Nephron progenitor cell (in vitro differentiated cells): ENCODE measurements at places on chromosomes 6 and 20.

DNA sequence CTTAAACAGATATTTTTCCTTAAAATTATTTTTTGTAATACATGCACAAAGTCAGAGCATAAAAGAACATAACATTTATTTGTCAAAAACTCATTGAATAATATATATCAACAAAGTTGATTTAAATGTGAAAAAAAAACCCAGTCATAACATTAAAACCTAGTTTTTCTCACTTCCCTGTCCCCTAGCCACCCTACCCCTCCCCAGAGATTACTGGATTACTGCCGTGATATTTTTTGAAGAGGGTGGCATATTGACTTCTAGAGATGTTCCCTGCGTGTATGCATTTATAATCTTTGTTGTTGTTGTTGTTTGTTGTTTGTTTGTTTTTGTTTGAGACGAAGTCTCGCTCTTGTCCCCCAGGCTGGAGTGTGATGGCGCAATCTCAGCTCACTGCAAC, 52.4 kb upstream of the ARMC2 start:
- DNase-seq: no peak

DNA sequence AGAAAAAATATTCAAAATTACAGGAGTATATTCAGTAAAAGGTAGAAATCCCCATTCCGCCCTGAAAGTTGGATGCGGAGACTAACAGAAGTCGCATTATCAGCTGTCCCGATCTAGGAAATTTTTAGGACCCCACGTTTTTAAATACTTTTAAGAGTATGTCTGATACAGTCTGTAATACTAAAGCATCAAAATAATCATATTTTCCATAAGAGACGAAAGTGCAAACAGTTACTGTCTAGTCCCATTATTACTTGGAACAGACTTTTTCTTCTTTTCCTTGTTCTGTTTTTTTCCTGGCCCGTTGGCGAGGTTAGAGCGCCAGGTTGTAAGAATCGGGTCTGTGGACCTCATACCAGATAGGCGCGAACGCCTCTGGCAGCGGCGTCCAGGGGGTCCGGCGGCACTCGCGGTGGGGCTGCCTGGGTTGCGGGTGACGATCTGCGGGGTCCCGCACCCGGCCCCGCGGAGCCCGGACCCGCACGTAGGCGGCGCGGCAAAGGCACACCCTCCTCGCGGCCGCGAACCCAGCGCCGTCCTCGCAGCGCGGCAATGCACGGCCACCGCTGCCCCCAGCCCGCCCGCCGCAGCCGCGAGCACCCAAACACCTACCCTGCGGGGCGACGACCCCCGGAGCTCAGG, 460 bp downstream of the PLAGL1 start:
- DNase-seq: no peak

GRCh38 chr20:59359906-59360725, 59.7 kb downstream of the EDN3 start:
- no peak for DNase-seq

DNA sequence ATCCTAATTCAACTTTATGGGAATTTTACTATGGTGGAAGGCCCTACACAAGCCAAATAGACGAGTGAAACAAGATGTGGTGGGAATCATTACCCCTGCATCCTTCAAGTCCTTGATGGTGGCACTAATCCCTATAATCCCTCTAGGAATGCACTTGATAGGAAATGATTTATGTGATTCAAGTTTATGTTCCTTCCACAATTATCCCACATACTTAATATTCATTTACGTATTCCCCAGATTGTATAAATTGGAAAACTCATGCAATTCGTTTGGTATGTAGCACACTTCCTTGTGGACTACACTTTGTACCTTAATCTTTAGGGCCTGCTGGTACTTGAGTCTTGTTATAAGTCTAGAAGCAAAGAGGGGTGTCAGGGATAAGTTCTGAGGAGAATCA, 40.8 kb downstream of the PKIB start:
- no peak for DNase-seq

GRCh38 chr6:141667580-141668309, 465.0 kb upstream of the GJE1 start:
- no peak for DNase-seq

GRCh38 chr6:110090876-110091275, 88.6 kb downstream of the WASF1 start:
- no peak for DNase-seq

GRCh38 chr6:26593278-26594130, 3.2 kb upstream of the ABT1 start:
- DNase-seq: no peak

DNA sequence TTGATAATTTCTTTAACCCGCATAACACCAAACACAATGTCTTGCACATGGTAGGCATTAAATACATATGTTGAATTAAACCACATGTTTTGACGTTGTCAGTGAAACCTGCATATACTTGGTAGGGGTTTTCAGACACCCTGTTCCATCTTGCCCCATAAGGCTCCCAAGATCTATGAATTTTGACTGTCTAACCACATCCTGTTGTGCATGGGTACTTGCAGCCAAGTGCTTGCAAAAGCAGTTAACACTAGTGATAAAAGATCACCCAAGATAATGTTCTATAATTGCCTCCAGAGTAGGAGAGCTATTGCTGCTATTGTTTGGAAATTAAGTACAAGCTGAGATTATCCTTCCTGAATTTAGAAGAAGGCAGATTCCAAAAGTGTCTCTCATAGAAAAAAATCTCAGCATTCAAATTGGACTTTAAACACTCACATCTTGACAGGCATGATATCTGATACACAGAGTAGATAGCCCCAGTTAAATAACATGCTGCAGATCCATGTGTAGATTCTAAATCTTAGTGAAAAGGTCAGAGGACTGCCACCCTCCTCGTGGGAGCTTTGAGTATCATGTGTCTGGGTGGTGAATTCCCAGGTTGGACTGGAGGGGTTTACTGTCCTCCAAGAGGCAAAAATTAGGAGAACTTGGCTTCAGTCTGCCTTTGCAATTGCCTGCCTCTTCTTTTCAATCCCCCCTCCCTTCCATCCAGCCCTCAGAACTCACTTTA, 25.8 kb upstream of the CCN6 start:
- no peak for DNase-seq

DNA sequence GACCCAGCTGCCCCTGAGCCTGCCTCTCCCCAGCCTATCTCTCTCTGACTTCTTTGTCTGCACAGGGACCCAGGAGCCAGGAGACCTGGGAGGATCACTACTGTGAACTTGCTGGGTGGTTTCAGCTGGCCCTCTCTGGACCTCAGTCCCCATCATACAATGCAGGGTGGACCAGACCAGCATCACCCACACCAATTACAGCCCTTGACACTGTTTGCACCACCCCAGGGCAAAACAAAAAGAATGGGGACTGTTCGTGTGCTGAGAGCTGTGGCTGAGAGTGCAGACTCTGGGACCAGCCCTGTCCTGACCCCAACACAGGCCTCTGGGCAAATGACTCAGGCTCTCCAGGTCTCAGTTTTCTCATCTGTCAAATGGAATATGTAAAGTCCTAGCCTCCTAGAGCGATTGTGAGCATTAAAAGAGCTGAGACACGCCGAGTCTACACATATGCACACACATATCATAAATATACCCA, 25.4 kb downstream of the PTGIS start:
- DNase-seq: no peak

GRCh38 chr6:132466952-132467351, 46.0 kb downstream of the STX7 start:
- no peak for DNase-seq

DNA sequence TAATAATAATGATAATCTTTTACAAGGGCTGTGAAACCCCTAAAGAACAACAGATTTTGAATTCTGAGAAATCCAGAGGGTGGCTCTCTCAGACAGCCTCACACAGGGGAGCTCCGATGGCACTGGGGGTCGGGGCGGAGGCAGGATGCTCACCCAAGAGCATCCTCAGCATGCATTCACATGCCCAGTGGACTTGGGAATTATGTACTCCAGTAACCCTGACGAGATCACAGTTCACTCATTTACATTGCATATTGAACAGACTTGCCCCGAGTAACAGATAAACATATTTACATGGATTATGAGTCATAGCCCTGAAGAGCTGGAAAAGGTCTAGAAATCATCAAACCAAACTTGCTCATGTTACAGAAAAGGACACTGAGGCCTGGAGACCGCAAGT, 482.7 kb upstream of the JARID2 start:
- DNase-seq: no peak

GRCh38 chr20:10565922-10566897, 107.6 kb downstream of the JAG1 start:
- DNase-seq: no peak

GRCh38 chr20:62382306-62383198, 4.4 kb upstream of the RPS21 start:
- peak; percentile 87 for DNase-seq

DNA sequence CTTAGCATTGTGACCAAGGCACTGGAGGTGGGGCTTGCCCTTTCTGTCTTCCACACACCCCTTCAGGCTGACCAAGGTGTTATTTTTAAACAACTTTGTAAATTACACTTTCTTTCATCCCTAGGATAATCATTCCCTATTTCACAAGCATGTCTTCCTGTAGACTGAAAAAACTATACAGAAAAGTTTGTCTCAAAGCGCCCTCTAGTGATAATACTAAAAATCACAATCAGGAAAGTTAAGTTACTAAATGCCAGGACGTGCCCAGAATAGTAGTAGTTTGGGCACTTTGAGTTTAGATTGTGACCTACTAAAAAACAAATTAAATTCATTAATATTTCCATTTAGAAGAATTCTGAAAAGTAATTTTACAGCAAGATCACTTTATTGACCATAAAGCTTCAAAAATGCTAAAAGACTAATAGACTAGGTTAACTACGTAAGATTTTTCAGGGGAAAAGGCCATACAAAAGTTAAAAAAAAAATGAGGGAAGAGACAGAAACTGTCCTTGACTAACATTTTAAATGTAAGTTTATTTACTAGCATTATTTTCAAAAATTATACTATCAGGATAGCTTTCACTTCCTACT, 123.3 kb upstream of the DUSP22 start:
- DNase-seq: no peak
